ENCODE measurements at places on chromosomes 16 and 17. TPM values are rescaled to one million over a fixed set of nuclear protein-coding genes. Genes with fewer than 3 reads are reported as not detected.

GRCh38 chr17:81128774-81129173 is 36.5 kb upstream of the PVALEF start:
- no peaks in the 10 kb centered on the region for H3K4me1 ChIP-seq
- DNase-seq, result no peak
- no peaks in the 10 kb centered on the region for H3K27me3 ChIP-seq
- no peak overlapping the region for H3K4me3 ChIP-seq
- no peak overlapping the region for H3K27ac ChIP-seq

The KRTAP4-9 gene
- not detected for total RNA-seq

The AXIN2 gene
- 3.1 TPM for total RNA-seq

The GLP2R gene
- not detected for total RNA-seq

DNA sequence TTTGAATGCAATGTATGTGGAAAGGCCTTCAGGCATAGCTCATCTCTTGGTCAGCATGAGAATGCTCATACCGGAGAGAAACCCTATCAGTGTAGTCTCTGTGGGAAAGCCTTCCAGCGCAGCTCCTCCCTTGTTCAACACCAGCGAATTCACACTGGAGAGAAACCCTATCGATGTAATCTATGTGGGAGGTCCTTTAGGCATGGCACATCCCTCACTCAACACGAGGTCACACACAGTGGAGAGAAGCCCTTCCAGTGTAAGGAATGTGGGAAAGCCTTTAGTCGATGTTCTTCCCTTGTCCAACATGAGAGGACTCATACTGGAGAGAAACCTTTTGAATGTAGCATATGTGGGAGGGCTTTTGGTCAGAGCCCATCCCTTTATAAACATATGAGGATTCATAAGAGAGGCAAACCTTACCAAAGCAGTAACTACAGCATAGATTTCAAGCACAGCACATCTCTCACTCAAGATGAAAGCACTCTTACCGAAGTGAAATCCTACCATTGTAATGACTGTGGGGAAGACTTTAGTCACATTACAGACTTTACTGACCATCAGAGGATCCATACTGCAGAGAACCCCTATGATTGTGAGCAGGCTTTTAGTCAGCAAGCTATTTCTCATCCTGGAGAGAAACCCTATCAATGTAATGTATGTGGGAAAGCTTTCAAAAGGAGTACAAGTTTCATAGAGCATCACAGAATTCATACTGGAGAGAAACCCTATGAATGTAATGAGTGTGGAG is 24.7 kb downstream of the ZFP90 start:
- no peak overlapping the region for H3K27ac ChIP-seq
- DNase-seq, result no peak
- H3K4me1 ChIP-seq, result no peaks in the 10 kb centered on the region
- H3K27me3 ChIP-seq, result no peaks in the 10 kb centered on the region
- peaks cover 9% of the 10 kb centered on the region for H3K36me3 ChIP-seq
- H3K4me3 ChIP-seq, result no peak overlapping the region

DNA sequence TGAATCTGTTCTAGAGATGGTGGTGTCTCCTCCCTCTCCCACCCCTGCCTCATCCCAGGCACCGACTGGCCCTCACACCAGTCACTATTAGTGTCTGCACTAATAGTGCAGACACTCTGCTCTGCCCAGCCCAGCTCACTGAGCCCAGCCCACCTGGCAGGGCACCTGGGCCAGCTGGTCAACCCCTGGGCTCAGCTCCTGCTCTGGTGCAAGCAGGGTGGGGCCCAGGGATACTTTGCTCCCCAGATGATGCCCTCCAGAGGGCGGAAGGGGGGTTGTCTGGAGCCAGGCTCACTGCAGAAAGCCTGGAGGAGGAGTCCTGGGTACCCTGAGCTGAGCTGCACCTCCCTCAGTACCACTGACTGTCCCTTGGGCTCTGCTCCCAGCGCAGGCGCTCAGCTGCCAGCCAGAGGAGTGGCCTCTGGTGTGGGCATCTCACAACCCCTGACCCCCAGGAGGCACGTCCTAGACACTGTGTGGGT is 14.5 kb downstream of the RAB11FIP4 start:
- H3K27ac ChIP-seq, result no peak overlapping the region
- DNase-seq, result no peak
- H3K4me3 ChIP-seq, result no peak overlapping the region
- no peaks in the 10 kb centered on the region for H3K4me1 ChIP-seq

DNA sequence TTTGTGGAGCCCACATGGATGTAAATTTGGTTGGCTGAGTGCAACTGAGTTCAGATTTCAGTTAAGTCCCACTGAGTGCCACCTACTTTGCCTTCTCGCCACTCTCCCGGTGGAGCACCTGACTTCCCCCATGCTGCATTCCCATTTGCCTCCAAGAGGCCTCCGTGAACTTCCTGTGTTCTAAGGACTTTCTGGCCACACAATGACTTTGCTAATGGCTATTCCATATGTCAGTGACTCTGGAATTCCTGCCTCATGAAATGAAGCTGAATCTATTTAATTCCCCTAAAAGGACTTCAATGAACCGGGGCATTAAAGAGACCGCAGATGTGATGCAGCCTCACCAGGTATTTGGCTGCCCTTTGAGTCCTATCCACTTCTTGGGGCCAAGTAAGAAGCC is 29.9 kb downstream of the ABCC12 start:
- peaks cover 10% of the 10 kb centered on the region for H3K4me1 ChIP-seq
- H3K27ac ChIP-seq, result no peak overlapping the region
- H3K27me3 ChIP-seq, result peaks cover 6% of the 10 kb centered on the region
- H3K36me3 ChIP-seq, result no peaks in the 10 kb centered on the region
- DNase-seq, result no peak
- H3K4me3 ChIP-seq, result no peak overlapping the region

The TEKT1 gene
- total RNA-seq, result not detected

GRCh38 chr17:19303367-19303776 is 59.2 kb downstream of the B9D1 start:
- H3K4me1 ChIP-seq, result peaks cover 23% of the 10 kb centered on the region
- DNase-seq, result no peak
- H3K27ac ChIP-seq, result no peak overlapping the region
- H3K27me3 ChIP-seq, result no peaks in the 10 kb centered on the region
- H3K4me3 ChIP-seq, result no peak overlapping the region
- H3K36me3 ChIP-seq, result no peaks in the 10 kb centered on the region

The EFNB3 gene
- total RNA-seq, result 1.1 TPM

The PRR35 gene
- not detected for total RNA-seq

- no peaks in the 10 kb centered on the region for H3K27me3 ChIP-seq
- H3K36me3 ChIP-seq, result peaks cover 13% of the 10 kb centered on the region
- H3K4me1 ChIP-seq, result no peaks in the 10 kb centered on the region
- DNase-seq, result no peak
- H3K27ac ChIP-seq, result no peak overlapping the region
- H3K4me3 ChIP-seq, result no peak overlapping the region
Measured at GRCh38 chr16:70730944-70731343, 45.1 kb upstream of the MTSS2 start.

GRCh38 chr17:60106340-60107059 is 27.8 kb upstream of the HEATR6 start:
- no peaks in the 10 kb centered on the region for H3K27me3 ChIP-seq
- H3K36me3 ChIP-seq, result no peaks in the 10 kb centered on the region
- H3K4me3 ChIP-seq, result no peak overlapping the region
- H3K27ac ChIP-seq, result no peak overlapping the region
- no peak for DNase-seq
- H3K4me1 ChIP-seq, result no peaks in the 10 kb centered on the region

DNA sequence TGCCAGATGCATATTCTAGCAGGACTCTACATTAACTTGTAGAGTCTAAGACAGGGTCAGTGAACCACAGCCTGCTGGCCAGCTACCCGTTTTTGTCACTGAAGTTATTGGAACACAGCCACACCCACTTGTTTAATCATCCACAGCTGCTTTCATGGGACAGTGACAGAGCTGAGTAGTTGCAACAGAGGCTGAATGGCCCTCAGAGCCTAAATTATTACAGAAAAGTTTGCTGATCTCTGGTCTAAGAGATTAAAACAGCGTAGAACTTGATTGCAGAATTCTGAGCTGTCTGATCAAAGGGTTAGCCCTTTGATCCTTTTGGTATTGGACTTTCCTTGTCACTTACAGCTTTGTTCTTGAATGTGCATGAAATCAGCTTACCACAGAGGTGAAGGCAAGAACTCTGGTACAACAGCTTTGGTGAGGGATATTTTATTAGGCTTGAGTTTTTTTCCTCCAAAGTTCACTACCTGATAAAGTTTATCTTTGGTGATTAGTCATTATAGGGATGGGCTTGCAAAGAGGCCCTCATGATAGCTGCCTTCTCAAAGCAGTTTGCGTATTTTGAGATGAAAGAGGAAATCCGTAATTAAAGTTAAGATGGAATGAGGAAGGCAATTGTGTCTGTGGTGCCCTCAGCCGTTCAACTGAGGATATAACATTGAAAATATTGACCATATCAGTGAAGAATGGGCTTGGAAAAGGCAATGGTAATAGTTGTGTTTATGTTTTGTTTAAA is 23.6 kb downstream of the ALDH3A2 start:
- no peak overlapping the region for H3K27ac ChIP-seq
- no peaks in the 10 kb centered on the region for H3K4me1 ChIP-seq
- H3K27me3 ChIP-seq, result no peaks in the 10 kb centered on the region
- peaks cover 2% of the 10 kb centered on the region for H3K36me3 ChIP-seq
- DNase-seq, result peak; percentile 11

DNA sequence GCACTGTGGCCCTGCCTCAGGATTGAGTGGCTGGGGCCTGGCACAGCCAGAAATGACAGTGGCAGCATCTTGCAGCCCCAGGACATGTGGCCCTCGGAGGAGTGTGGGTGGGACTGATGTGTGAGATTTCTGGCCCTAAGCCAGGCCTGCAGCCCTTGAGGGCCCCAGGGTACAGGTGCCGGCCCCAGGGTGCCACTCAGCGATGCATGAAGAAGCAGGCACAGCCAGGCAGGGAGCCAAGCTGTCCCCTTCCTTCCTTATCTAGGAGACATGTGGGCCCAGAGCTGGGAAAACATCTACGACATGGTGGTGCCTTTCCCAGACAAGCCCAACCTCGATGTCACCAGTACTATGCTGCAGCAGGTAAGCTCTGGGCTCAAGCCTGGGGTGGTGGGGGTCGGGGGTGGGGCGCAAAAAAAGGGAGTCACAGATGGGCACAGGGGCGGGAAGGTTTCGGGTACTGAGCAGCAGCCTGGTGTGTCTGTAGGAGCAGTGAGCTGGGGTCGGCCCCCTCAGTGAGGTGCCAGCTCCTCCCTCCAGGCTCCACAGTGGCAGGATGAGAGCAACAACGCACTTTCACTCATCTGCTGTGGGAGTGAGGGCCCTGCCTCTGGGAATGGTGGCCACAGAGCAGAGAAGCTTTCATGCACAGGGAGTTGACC is 4.1 kb downstream of the ACE start:
- no peak overlapping the region for H3K4me3 ChIP-seq
- no peak overlapping the region for H3K27ac ChIP-seq
- H3K36me3 ChIP-seq, result peaks cover 51% of the 10 kb centered on the region
- no peak for DNase-seq

DNA sequence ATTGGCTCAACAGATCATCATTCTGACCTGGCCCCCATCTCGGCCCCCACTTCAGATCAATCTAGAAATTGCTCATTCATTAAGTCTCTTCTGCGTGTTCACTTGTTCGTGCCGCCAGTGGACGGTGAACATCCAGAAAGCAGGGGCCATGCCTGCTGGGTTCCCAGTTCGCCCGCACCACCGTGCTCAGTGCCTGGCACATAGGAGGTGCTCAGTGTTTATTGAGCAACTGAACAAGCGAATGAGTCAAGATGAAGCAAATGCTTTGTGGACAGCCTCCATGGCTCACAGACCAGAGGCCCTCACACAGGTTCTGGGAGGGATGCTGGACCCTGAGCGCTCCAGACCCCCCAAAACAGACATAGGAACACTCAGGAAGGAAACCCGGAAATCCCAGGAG is 13.9 kb downstream of the BEAN1 start:
- no peak for DNase-seq
- no peak overlapping the region for H3K4me3 ChIP-seq

DNA sequence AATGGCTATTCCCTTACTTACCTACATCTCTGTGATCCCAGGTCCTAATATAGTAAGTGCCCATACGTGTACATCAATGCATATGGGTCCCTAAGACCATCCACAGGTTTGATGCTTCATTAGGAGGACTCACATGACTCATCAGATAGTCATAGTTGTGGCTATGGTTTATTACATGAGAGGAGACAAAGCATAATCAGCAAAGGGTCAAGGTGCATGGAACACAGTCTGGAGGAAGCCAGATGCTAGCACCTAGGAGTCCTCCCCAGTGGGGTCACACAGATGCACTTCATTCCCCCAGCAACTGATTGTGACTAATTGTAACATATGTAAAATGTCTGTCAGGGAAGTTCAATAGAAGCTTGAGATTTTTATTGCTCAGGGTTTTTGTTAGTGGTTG is 42.8 kb downstream of the PHKB start:
- H3K4me1 ChIP-seq, result no peaks in the 10 kb centered on the region
- no peak overlapping the region for H3K4me3 ChIP-seq
- no peaks in the 10 kb centered on the region for H3K27me3 ChIP-seq
- H3K36me3 ChIP-seq, result peaks cover 15% of the 10 kb centered on the region
- DNase-seq, result peak; percentile 16

DNA sequence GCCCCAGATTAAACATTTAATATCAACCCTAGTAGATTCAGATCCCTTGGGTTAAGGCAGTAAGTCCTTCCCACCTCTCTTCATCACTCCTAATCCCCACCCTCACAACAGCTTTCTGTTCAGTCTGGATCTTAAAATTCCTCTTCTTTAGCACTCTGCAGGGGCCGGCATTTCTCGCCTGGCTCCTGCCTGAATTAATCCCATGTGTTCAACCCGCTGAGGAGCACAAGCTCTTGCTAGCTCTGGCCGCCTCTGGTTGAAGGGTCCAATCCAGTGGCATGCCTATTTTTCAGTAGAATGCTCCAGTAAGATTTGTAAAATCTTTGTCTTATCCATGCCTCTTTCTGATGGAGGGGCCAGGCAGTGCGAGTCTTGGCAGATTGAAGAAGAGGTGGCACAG is 59.2 kb downstream of the CYB5B start:
- no peak overlapping the region for H3K27ac ChIP-seq
- no peak overlapping the region for H3K4me3 ChIP-seq
- H3K4me1 ChIP-seq, result peaks cover 20% of the 10 kb centered on the region
- H3K27me3 ChIP-seq, result no peaks in the 10 kb centered on the region
- H3K36me3 ChIP-seq, result no peaks in the 10 kb centered on the region
- no peak for DNase-seq

- no peaks in the 10 kb centered on the region for H3K4me1 ChIP-seq
- no peak overlapping the region for H3K27ac ChIP-seq
- H3K36me3 ChIP-seq, result no peaks in the 10 kb centered on the region
- peaks cover 7% of the 10 kb centered on the region for H3K27me3 ChIP-seq
Measured at GRCh38 chr17:37786481-37786880, 41.6 kb upstream of the HNF1B start.

The KRT33B gene
- total RNA-seq, result not detected

The DRC7 gene
- 0.13 TPM for total RNA-seq
